ENCODE measurements at places on chromosomes 12 and 14.

DNA sequence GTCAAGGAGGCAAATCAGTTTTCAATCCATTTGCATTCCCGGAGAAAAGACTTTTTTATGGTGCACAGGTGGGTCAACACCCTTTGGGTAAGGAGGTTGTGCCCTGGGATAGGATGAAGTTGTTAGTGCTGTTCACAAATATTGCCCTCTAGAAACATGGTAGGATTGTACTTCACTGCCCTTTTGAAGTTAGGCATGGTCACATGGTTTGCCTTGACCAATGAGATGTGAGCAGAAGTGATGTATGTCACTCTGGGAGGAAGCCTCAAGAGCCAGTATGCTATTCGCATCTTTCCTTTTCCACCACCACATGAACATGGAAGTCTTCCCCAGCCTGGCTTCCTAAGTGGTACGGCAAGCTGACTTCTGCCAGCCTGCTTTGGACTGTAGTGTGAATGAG lies 182.7 kb downstream of the TMX1 start:
- DNase-seq = no peak

DNA sequence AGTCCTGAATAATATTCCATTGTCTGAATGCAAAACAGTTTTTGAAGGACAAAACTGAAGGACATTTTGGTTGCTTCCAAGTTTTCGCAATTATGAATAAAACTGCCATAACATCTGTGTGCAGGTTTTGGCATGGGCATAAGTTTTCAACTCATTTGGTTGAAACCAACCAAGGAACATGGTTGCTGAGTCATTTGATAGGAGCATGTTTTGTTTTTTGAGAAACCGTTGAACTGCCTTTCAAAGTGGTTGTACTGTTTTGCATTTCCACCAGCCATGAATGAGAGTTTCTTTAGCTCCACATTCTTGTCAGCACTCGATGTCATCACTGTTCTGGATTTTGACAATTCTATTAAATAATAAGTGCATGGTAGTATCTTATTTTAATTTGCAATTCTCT lies 23.0 kb upstream of the GSG1 start:
- DNase-seq = no peak

- peak; percentile 62 for DNase-seq
Observed at GRCh38 chr12:107884769-107885694, 110.5 kb downstream of the ASCL4 start.

GRCh38 chr14:38012056-38012455 lies 195.6 kb upstream of the SSTR1 start:
- no peak for DNase-seq

DNA sequence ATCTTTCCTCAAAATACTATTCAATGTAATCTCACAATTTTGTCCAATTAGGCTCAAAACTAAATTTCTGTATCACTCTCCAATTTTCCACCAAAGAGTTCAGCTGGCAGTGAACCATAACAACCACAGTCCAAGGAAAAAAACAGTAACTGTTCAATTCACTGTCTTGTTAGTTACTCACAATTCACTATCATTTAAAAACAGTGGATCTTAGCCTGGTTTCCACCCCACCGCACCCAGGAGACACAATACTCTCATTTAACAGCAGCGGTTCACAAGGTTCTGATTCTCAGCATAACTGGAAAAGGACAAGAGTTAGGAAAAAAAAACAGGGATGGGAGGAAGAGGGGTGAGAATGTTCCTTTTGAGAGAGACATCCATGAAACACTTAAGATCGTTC lies 40.5 kb downstream of the MED13L start:
- no peak for DNase-seq

- DNase-seq = peak; percentile 80
Observed at GRCh38 chr12:53213348-53213747, 6.3 kb upstream of the ITGB7 start.

- DNase-seq = no peak
Observed at GRCh38 chr12:18837025-18837424, 99.1 kb downstream of the CAPZA3 start.

DNA sequence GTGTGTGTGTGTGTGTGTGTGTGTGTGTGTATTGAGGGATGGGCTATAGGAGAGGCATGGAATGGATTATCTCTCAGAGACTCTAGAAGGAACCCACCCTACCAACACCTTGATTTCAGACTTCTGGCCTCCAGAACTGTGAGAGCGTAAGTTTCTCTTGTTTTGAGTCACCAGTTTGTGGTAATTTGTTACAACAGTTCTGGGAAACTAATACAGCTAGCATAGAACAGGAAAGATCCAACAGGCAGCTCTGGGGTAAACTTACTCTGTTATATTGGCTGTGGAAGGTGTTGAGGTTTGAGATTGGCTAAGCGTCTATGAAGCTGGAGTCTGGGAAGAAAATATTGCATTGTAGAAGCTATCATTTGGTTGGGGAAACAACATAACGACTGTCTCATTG lies 334.3 kb downstream of the AACS start:
- DNase-seq = no peak

All from EH (cell line).